Femur (tissue), 1 donor: ENCODE measurements at places on chromosomes 7 and 10.

GRCh38 chr7:3358991-3359390 is 57.9 kb downstream of the SDK1 start:
- DNase-seq, result no peak

- no peak for DNase-seq
Observed at GRCh38 chr7:4634166-4634565, 47.9 kb upstream of the FOXK1 start.

DNA sequence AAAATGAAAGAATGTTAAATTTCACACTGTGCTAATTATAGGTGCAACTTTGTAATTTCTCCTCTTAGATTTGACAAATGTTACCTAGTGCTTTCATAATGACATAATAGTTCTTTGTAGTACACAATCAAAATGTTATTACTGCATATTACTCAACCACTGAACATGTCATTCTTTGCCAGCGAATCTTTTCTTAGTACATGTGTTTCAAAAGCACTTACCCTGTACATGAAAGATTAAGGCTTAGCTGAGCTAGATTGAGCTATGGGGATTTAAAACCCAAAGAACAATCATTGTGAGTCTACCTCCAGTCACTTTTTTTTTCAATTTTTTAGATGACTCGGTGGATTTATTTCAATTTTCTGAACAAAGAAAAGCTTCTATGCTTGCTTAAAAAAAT is 123.5 kb upstream of the FERD3L start:
- DNase-seq, result no peak

- DNase-seq, result peak; percentile 82
Observed at GRCh38 chr10:113274176-113274829, 278.6 kb upstream of the HABP2 start.

- no peak for DNase-seq
Observed at GRCh38 chr7:10824154-10824553, 149.5 kb upstream of the PHF14 start.
